Memory B cell (primary cell): ENCODE measurements at places on chromosomes 16 and 17.

- no peak for DNase-seq
These were observed 5.9 kb downstream of the SLC38A7 start for GRCh38 chr16:58678716-58679115.

DNA sequence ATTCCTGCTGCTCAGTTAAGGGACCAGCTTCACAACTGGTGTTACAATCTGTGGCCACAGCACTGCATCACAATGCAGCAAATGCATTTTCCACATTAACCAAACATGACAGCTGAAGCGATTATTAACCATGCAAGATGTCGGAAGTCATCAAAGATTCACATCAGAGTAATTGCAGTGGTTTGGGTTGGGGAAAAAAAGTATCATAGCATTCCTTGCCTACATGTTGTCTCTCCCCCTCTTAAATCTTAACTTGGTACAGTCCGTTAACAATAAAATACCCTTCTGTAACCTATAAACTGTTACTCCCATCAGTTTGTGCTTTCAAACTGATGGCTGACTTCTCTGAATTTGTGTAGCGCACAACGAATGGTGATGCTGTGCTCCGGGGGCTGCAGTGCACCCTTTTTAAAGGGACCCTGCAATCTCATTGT lies 51.6 kb downstream of the NUP93 start:
- no peak for DNase-seq

- DNase-seq: no peak
These were observed 23.7 kb downstream of the NUDT7 start for GRCh38 chr16:77745972-77746371.

DNA sequence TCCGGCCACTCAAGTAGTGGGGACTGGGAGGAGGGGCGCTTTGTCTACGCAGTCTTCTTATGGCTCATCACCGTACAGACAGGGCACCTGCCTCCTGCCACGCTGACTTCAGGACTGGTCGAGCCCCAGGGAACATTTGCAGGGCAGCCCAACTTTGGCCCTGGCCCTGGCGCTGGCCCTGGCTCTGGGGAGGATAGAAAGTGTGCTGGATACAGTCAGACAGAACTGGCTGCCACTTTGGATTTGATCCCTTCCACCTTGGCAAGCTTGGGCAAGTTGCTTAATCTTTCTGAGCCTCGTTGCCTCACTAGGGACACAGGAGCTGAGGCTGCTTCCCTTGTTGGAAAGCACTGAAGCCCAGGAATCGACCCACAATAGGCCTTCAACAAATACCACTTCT lies 13.6 kb downstream of the LGALS9 start:
- DNase-seq: no peak

- DNase-seq: no peak
These were observed 6.8 kb downstream of the RUSF1 start for GRCh38 chr16:31501226-31501965.

- no peak for DNase-seq
These were observed 29.3 kb downstream of the DHX38 start for GRCh38 chr16:72122916-72123315.

- DNase-seq: no peak
These were observed 171.9 kb downstream of the AHSP start for GRCh38 chr16:31699601-31700000.

DNA sequence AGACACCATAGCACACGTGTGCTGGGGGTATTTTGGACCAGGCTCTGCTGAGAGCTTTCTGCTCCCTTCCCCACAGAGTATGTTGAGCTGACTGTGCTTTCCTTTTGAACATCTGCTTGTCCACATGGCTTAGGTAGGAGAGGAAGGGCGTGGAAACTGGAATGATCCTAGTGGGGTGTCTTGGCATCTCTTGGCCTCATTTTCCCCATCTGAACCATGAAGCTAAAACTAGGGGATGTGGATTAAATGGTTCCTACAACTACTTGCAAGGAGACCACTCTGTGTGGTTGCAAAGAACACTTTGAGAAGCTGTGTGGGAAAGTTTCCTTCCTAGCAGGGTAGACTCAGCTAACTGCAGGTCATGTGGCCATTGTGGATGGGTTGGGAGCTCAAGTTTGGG lies 6.7 kb upstream of the NLRC5 start:
- DNase-seq: no peak
